ENCODE measurements at places on chromosomes 6 and 20.

DNA sequence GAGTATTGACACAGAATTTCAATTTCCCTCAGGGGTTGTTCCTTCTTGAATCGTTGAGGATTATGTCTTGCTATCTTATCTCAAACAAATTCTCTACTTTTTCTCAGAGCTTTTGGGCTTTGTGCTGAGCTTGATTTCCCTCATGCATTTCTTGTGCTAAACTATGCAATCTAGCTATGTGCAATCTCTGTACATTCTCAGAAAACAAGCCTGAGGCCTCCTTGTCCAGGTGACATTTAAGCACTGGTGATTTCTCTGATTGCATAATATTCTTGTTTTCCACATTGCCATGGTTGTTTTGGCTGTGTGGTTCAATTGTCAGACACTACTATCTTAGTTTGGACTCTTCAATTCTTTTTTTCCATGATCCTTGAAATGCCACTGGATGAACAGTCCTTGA is 81.2 kb upstream of the MAN1A1 start:
- no peak for DNase-seq

- DNase-seq, result no peak
Measured at GRCh38 chr6:38554700-38555413, 84.9 kb downstream of the BTBD9 start.

DNA sequence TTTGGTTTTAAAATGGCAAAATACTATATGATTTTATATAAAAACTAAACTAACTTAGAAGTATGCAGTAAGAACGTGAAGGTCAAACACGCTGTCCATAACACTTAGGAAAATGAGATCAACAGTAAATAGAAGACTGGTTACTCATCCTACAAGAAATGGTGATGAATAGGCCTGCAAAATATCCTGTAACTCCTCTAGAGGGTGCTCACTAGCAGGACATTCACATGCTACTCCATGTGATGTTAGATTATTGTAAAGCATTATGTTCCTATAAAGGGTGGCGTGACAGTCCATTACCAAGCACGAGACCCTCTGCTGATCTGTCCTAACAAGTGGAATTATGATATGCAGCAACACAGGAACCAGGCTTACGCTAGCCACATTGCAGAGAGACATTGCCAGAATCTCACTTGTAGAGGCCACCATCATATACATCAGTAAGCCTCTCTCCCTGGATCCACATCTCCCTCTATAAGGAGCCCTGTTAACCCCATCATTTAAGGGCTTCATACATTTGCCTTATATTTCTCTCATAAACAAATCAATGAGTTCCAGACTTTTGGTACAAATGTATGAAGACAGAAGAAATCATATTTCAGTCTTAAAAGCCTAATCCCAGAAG is 18.0 kb upstream of the DEFB129 start:
- no peak for DNase-seq

DNA sequence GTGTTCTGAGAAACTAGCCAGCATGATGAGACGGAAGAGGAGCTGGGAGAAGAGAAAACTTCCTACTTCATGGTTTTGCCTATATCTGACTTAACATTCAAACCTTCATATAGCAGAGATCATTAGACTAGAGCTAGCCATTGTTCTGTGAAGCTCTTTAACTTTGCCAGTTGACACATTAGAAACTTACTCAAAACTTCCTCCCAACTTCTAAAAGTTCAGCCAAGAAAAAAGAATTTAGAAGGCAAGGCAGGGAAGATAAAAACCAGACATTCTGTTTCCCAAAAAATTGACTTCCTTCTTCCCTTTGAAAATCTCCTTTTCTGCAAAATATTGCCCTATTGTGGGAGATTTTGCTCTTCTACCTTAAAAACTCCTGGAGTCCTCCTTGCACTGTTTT is 134.8 kb upstream of the UST start:
- DNase-seq, result no peak

DNA sequence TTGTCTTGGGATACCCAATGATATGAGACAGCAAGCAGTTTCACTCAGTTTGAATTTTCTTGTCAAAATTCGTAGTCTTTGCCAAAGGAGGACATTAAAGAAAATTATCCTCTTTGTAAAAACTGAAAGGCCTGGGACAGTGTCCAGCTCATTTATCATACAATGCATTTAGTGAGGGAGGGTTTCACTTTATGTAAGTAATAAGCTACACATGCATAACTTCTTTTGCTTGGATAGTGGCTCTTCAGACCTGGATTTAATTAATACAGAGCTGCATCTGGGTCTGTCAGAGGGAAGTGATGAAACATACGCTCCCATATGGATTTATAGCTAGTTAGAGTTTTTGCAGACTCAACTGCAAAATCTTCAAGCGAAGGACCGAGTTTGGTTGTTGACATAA is 175.6 kb downstream of the PHACTR1 start:
- DNase-seq, result no peak

DNA sequence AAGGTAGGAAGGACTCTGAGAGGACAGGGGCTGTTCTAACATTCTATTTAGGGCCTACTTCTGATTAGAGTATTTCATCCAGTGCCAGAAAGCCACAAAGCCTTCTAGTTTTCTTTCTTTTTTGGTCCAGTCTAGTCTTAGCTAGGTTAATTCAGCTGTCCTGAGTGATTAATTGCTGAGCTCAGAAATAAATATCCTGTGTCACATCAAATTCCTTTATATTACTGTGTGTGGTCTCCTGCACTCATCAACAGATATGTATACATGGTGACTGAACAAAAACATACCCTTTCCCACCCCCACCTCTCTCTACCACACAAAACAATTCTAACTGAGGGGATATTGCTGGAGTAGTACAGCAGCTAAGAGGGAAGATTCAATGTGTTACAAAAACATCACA is 601.5 kb upstream of the NRSN1 start:
- no peak for DNase-seq

- no peak for DNase-seq
Measured at GRCh38 chr6:135008941-135009290, 45.7 kb downstream of the HBS1L start.

- no peak for DNase-seq
Measured at GRCh38 chr6:63058601-63059000, 152.7 kb upstream of the FKBP1C start.

GRCh38 chr6:76831299-76831698 is 632.0 kb downstream of the HTR1B start:
- DNase-seq, result no peak

DNA sequence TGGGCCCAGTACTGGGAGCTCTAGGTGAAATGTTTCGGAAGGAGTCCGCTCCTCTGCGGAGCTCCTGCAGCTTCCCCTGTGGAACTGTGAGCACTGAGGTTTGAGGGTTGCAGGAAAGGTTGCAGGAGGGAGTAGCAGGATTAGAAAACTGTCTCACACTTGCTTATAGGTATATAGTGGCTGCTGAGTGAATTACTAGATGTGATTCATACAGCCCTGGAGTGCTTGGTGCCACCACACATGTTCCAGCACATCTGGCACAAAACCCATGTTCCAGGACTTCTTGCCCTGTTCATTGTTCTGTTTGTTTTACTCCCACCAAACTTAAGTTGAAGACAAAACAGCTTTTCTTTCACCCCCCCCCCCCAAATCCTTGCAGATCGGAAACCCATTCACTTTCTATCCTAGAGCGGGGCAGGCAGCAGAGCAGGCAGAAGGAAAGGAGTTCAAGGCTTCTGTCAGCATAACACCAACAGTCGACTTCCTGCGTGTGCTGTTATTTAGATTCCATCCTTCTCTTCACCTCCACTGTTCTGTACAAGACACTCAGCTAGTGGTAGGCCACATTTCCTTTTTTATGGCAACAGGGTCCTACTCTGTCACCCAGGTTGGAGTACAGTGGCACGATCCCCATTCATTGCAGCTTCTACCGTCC is 669 bp upstream of the PEX6 start:
- DNase-seq, result no peak

GRCh38 chr20:17391127-17391771 is 139.9 kb downstream of the BFSP1 start:
- no peak for DNase-seq

DNA sequence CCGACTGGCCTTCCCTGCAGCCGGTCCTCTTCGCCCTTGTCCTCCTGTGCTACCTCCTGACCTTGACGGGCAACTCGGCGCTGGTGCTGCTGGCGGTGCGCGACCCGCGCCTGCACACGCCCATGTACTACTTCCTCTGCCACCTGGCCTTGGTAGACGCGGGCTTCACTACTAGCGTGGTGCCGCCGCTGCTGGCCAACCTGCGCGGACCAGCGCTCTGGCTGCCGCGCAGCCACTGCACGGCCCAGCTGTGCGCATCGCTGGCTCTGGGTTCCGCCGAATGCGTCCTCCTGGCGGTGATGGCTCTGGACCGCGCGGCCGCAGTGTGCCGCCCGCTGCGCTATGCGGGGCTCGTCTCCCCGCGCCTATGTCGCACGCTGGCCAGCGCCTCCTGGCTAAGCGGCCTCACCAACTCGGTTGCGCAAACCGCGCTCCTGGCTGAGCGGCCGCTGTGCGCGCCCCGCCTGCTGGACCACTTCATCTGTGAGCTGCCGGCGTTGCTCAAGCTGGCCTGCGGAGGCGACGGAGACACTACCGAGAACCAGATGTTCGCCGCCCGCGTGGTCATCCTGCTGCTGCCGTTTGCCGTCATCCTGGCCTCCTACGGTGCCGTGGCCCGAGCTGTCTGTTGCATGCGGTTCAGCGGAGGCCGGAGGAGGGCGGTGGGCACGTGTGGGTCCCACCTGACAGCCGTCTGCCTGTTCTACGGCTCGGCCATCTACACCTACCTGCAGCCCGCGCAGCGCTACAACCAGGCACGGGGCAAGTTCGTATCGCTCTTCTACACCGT is 6.1 kb downstream of the UBD start:
- DNase-seq, result no peak

GRCh38 chr6:29792123-29793035 is 35.2 kb upstream of the HLA-G start:
- DNase-seq, result no peak

DNA sequence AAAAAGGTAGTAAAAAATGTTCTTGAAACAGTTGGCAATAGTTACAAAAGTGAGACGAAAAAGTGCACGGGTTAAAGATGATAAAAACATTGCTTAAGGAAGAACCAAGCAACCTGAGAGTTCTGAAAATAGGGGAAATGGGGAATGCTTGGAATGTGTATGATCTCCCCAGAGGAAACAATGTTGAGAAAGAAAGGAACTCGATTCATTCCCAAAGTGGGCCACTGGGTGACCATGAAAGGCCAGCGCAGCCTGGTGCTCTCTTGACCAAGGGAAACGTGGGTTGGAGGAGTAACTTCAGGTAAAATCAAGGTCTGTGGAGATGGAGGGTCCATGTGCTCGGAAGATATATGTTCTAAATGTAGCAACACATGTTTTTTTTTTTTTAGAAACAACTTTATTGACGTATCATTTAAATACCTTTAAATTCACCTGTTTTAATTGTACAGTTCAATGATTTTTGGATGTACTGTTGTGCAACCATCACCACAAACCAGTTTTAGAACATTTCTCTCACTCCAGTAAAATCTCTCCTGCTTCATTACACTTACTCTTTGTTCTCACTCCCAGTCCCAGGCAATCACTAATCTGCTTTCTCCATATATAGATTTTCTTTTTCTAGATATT is 34.5 kb upstream of the CEP85L start:
- no peak for DNase-seq

DNA sequence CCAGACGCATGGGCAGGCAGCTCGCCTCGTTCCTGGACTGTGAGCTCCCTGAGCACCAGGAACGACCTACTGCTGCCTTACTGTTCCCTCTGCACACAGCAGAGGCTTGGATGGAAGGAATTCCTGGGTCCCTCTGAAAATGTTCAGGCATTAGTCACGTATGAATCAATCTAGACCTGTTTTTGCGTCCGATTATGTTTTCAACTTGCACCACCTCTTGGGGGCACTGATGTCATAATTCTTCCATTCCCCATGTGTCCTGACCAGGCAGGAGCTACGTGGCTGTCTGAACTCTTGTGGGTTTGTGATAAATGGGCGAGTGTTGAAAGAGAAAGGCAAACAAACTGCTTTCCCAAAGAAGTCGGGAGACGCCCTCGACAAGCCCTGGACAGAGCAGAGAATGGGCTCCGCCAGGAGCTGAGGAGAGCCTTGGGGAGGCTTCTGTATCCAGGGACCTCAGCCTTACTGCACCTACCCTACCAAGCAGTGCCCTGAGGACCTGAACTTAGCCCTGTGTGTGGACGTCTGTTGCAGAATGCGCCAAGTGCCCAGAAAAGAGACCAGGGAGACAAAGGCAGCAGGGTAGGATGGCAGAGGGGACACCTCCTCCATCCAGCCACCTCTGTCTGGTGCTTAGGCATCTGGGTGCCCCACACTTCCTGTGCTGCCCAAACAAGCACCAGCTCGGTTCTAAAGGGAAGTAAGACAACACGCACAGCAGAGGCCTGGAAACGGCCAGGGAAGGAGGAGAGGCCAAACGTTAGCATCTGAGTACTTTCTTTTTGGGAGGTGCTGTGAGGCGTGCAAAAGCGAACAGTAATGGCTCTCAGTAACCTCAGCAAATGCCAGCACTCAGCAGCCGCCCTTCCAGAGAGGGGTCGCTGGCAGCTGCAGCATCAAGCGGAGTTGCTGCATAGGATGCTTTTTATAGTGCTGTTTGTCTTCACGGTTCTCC is 124.2 kb downstream of the LY86 start:
- DNase-seq, result no peak

DNA sequence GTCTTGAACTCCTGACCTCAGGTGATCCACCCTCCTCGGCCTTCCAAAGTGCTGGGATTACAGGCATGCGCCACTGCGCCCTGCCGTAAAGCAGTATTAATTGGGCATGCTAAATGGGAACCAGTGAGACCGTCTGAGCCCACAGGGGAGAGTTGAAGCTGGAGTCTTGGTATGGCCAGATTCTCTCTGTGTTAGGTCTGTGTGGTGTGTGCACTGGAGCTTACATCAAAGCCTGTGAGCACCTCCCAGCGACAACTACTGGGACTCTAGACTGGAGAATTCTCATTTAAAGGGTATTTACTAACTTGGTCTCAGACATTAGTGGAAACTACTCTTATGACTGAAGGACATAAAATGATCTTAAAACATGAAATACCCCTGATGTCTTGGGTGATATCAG is 8.5 kb upstream of the SLC22A2 start:
- DNase-seq, result no peak

GRCh38 chr6:17086469-17086868 is 15.4 kb upstream of the STMND1 start:
- no peak for DNase-seq

GRCh38 chr20:35603695-35604448 is 11.8 kb upstream of the SPAG4 start:
- DNase-seq, result no peak

GRCh38 chr6:36197739-36198221 is 1.2 kb downstream of the BRPF3 start:
- peak; percentile 10 for DNase-seq

GRCh38 chr6:126761854-126762253 is 356.6 kb upstream of the RSPO3 start:
- DNase-seq, result no peak

DNA sequence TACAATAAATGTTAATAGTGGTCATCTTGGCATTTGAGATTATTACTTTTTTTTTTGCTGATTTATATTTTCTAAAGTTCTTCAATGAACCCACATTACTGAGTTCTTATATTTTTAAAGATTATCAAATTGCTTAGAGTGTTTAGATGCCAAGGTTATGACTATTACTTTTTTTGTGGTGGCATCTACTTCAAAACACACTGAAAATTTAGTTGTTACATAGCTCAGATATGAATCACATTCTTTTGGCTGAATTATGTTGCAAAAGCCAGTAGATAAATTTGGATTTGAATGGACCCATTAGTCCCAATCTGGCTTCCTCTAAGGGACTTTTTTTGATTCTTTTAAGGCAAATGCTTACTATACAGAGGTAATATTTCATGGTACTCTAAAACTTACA is 8.9 kb downstream of the UTRN start:
- no peak for DNase-seq

GRCh38 chr20:34824026-34824425 is 1.4 kb downstream of the NCOA6 start:
- no peak for DNase-seq

GRCh38 chr6:37696220-37696840 is 1.4 kb downstream of the MDGA1 start:
- DNase-seq, result no peak
